HS-27A (cell line): ENCODE measurements at places on chromosomes 4 and X.

DNA sequence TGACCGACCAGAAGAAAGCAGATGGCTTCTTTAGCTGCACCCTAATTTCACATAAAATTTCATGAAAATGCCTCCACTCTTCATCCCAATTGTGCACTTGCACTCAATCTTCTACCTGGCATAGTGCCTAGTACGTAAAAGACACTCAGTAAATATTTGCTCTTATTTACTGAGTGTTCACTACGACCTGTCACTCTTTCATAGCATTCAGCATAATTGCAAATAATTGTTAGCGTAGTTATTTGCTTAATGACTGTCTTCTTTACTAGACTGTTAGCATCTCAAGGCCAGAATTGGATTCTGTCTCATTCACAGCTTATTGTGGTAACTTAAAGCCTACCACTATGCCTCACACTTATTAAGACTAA lies 130.2 kb downstream of the ENOX2 start:
- no peak for DNase-seq

DNA sequence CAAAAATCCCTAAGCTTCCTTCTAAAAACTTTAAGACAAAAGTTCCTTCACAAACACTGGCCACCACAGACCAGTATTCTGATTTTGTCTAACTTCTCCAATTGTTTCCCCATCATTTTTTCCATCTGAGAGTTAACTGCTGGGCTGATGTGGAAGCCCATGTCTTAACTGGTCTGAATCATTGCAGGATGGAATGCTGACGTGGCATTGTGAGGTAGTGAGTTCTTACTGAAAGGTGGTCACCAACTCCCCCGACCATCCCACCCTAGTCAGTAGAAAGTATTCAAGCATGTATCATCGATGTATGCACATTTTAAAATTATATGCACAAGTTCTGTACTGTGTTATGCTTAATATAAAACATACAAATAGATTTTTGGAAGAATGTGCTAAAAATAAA lies 99.1 kb upstream of the SMIM10 start:
- no peak for DNase-seq

DNA sequence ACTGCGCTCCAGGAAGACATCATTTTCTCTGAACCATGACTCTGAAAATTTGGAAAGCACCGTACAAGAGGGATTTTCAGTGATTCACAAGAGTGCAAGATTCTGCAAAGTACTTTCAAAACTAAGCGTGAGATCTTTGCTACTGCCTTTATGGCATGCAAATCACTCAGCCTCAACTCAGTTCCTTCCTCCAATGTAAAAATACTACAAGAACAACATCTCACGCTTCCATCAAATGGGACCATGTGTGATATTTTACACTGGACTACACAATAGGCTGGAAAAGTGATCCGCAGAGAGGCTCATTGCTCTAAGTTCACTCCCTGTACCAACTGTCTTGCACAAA lies 674 bp upstream of the IL15 start:
- DNase-seq: no peak

DNA sequence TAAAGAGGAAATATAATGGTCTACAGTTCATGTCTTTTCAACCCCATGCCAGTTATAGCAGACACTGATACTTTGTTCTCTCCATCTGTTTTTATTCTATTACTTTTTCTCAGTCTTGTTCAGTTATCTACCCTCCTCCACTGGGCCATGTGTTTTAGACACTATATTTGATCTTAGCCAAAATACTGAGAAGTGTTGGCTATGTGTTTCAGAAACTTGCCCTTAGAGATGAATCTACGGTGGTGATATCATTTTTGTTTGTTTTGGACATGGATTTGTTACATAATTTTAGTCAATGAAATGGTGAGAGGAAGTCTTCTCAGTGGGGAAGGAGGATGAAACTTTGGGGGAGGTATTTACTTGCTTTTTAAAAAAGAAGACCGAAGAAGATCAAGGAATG lies 211.5 kb upstream of the DDX53 start:
- no peak for DNase-seq

- no peak for DNase-seq
Observed at GRCh38 chrX:133789829-133790228, 195.6 kb downstream of the GPC3 start.

- DNase-seq: no peak
Observed at GRCh38 chr4:85929961-85930665, 429.7 kb downstream of the MAPK10 start.
